Activated CD4-positive, alpha-beta T cell treated with anti-CD3 and anti-CD28 coated beads, Interleukin-2, amount 10 ng/mL, durations not matched to agents 7 days and 5 days (primary cell): ENCODE measurements at places on chromosomes 4 and X. TPM values are rescaled to one million over a fixed set of nuclear protein-coding genes. Genes with fewer than 3 reads are reported as not detected.
A peak's percentile ranks its signal among the peaks of the same experiment; 100 is the strongest.

- DNase-seq = peak; percentile 54
These were observed 28.3 kb downstream of the DOCK11 start for GRCh38 chrX:118523920-118524319.

- no peak for DNase-seq
These were observed 140.6 kb downstream of the GPM6A start for GRCh38 chr4:175671491-175671934.

Gene NXF2B
- not detected for total RNA-seq

DNA sequence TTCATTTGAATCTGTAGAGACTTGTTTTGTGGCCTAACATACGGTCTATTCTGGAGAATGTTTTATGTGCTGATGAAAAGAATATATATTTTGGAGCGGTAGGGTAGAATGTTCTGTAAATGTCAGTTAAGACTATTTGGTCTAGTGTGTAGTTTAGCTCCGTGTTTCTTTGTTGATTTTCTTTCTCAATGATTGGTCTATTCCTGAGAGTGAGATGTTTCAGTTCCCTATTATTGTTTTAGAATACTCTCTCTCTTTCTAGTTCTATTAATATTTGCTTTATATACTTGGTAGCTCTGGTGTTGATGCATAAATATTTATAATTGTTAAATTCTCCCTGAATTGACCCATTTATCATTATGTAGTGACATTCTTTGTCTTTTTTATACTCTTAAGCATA, 236.5 kb downstream of the GLUD2 start:
- DNase-seq = no peak

DNA sequence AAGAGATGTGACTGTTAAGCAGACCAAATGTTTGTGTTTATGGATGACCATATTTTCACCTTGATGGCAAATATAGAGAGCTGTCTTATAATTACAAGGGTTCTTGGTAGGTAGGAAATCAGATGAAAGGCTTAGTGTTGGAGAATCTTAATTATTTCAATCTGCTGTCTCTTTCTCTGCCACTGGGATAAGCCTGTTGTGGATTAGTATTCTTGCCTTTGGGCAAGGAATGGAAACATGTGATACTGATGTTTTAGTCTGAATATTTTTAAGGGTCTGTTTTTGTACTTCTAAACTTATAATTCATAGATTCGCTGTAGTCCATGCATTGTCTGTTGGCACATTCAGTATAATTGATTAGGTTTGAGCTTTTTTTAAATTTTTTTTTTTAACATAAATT, 23.7 kb upstream of the NUDT6 start:
- no peak for DNase-seq

DNA sequence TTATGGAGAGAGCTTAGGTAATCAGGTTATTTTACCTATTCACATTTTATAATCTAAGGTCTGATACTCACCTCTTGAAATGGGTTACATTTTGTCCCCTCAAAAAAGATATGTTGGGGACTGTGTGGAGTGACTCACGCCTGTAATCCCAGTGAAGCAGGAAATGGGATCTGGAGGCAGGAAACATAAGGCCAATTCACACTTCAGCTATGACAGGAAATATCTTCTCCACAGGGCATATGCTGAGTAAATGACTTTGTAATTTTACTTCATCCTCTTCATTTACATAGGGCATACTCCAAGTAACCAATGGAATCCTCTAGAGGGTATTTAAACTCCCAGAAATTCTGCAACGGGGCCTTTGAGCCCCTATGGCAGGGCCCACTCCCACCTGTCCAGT, 54.8 kb upstream of the ZMAT1 start:
- no peak for DNase-seq

DNA sequence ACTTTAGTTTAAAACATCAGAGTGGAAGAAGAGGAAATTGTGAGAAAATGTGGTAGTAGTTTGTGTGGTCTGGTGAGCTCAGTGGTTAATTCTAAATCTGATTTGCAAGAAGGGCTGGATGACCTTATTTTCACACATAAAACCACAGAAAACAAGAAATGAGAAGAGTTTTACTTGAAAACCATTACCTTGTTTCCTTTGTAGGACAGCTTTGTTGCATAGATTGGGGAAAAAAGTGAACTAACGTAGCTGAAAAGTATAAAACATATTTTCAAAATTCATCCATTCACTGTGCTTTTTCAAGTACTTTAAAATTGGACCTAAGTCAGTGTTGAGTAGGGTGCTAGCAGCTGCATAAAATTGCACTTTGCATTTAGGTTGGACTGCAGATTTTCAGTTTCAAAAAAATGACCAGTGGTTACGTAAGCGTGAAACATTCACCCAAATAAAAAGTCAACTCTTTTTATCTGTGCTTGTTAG, 211.3 kb downstream of the ARHGAP10 start:
- DNase-seq = no peak

DNA sequence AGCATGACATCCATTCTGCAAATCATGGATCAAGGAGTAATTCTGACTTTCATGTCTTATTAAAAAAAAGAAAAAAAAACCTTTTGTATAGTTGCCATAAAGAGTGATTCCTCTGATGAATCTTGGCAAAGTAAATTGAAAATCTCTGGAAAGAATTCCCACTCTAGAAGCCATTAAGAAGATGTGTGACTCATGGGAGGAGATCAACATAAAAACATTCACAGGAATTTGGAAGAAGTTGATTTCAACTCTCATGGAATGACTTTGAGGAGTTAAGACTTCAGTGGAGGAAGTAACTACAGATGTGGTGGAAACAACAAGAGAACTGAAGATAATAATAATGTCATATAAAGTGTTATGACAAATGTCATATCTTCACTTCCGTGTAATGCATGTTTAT, 204.2 kb downstream of the PABPC4L start:
- DNase-seq = no peak

GRCh38 chr4:102036016-102036415, 245.5 kb downstream of the BANK1 start:
- DNase-seq = no peak

GRCh38 chr4:127975121-127975770, 10.0 kb downstream of the ABHD18 start:
- DNase-seq = no peak
